ENCODE measurements at places on chromosomes 4 and X.

GRCh38 chrX:122055979-122056715 is 1008.7 kb downstream of the GLUD2 start:
- DNase-seq = no peak

GRCh38 chrX:110175146-110175545 is 142.7 kb downstream of the AMMECR1 start:
- DNase-seq = no peak

DNA sequence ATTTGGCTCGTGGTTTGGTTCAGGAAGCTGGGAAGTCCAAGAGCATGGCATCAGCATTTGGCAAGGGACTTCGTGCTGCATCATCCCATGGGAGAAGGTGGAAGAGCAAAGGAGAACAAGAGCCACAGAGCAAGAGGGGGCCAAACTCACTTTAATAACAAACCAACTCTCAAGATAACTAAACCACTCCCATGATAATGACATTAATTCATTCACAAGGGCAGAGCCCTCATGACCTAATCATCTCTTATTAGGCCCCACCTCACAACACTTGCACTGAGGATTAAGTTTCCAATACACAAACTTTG is 113.4 kb upstream of the ATXN3L start:
- no peak for DNase-seq

GRCh38 chr4:3516061-3516835 is 16.0 kb downstream of the LRPAP1 start:
- peak; percentile 76 for DNase-seq

DNA sequence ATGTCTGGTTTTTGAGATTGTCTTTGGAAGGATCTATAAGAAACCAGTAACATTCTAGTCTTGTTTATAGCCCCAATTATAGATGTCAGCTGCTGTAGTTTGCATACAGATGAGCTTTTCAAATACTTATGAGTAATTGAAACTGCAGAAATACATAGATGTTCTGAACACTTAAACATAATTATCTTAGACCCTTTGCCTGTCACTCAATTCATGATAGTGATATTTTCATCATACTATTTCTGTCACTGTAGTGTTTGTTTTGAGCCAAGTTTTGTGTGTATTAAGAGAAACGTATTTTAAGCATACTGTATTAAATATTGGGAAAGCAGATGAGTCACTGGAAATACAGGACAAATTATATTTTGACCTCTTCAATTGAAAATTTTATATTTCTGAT is 69.8 kb upstream of the SMARCA5 start:
- DNase-seq = no peak

DNA sequence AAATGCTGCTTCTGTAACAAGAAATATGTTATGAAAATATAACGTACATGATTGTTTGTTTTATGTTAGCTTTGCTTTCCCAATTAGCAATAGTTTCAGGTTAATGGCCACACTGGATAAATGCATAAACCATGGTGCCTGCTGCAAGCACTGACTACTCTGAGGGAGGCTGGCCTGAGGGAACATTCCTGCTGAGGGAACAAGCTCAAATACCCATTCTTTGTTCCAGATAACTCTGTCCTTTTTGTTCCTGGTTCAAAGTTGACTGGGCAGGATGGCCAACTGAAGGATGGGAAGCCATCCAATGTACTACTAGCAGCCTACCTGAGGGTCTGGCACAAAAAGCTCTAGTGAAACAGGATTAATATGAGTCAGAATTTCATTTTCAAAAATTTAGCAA is 37.5 kb downstream of the NUP62CL start:
- no peak for DNase-seq

DNA sequence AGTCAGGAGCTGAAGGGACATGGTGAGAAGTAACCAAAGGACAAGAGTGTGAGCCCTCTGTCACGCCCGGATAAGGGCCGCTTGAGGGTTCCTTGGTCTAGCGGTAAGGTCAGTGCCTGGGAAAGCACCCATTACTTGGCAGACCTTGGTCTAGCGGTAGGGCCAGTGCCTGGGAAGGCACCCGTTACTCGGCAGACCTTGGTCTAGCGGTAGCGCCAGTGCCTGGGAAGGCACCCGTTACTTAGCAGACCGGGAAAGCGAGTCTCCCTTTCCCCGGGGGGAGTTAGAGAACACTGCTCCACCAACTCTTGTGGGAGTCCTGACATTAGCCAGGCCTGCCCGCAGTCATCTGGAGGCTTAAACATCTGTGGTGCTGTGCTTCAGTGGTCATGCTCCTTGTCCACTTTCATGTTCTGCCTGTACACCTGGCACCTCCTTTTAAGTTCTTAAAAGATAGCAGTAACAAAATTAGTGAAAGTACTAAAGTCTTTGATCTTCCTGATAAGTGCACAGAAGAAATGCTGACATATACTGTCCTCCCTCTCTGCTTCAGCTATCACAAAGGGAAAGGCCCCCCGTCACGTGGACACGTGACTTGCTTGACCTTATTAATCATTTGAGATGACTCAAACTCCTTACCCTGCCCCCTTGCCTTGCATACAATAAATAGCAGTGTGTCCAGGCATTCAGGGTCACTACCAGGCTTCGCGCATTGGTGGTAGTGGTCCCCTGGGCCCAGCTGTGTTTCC is 9.3 kb upstream of the SEC24B start:
- no peak for DNase-seq

- no peak for DNase-seq
Observed at GRCh38 chr4:21801661-21802385, 146.7 kb downstream of the KCNIP4 start.

DNA sequence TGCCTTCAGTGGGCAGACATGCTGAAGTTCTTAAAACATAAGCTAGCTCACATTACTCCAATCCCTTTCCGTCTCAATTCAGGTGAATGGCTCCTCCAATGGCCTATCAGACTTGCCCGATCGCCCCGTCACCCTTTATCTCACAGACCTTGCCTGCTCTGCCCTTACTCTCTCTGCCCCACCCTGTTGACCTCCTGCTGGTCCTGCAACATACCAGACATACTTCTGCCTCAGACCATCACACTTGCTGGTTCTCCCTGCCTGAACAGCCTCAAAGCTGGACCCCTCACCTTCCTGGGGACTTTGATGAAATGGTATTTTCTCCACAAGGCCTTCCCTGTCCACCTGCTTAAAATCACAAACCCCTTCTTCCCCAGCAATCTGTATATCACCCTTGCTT is 340.1 kb upstream of the NR3C2 start:
- DNase-seq = no peak

DNA sequence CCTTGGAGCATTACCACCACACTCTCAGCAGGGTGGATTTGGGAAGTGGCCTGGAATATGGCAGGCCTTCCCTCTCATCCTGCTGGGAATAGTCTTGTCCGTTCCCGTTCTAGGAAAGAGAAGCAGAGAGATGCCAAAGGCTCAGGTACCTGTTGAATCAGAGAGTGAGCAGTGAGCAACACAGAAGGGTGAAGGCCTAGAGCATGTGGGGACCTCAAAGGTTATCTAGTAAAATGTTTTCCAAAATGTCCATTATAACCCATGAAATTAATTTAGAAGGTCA is 30.8 kb downstream of the SLC16A2 start:
- DNase-seq = no peak

- no peak for DNase-seq
Observed at GRCh38 chr4:88809576-88810219, 112.1 kb upstream of the NAP1L5 start.

DNA sequence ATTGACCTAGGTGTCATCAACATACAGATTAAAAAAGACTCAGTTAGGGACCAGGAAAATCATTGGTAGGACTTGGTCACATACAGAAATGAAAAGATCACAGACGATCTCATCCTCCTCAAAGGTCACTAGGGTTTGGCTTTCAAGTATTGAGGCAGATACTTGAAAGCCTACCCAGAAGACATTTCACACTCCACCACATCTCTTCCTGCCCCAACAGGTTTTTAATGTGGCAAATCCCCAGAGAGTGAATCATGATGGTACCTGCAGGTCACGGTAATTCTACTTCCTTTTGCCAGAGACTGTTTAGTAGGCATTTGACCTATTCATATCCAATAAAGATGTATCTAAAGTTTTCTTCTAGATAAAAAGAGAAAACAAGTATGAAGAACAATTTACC is 44.1 kb downstream of the INPP4B start:
- DNase-seq = no peak

Measured in Right ventricle myocardium inferior (tissue), 1 donor.